Fibroblast of skin of abdomen (primary cell): ENCODE measurements at places on chromosomes 7 and 10.
A peak's percentile ranks its signal among the peaks of the same experiment; 100 is the strongest.

- no peak for DNase-seq
Measured at GRCh38 chr7:122070834-122071233, 73.2 kb downstream of the AASS start.

DNA sequence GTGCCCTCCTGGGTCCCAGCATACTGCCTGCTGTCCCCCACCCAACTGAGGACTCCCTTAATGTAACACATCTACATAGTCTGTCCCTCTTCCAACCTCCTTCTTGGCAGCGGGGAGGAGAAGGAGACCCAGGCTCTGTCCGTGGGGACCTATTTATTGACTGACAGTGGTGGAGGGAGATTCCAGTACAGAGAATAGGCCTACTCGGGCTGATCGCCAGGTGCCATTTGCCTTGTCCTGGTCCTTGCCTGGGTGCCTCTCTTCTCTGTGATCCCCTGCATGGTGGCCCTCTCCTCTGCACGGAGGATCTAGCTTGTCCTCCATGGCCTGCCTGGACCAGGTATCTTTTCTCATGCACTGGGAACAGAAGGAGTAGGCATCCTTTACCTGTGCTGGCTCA, 17.0 kb downstream of the GHRHR start:
- no peak for DNase-seq

DNA sequence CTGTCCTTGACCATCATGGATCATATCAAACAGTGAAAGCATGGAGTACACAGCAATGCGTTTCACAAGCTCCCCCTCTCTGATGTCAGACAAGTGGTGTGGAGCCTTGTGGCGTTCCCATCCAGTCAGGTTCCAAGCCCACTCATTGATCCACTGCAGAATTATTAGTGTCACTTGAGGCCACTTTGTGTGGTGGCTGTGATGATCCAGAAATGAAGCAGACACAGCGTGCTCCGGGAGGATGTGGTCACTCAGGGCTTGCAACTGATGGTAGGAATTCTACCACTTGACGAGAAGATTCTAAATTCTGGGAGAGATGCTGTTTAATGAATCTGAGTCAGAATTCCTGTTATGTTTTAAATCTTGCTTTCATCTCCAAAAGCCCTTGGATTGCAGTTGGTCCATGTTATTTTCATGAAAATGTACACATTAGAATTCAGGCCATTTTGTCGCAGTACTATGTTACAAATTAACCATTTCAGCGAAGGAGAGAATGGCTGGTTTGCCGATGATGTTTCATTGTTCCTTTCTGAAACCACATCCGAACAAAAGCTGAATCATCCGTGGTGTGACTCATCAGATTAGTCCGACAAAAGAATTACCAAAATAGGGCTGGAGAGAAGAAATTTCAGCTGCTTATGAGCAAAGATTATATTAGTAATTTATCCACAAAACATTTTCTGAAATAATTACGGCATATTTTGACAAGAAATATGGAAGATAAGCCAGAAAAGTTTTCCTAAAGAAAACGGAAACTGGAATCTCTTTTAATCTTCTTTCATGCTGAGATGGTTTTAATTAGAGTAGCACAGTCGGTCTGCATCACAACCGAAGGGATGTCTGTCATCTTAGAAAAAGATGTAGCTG, 48.1 kb downstream of the INSYN2A start:
- peak; percentile 93 for DNase-seq

GRCh38 chr7:78571292-78571691, 772.7 kb downstream of the PHTF2 start:
- DNase-seq = no peak

DNA sequence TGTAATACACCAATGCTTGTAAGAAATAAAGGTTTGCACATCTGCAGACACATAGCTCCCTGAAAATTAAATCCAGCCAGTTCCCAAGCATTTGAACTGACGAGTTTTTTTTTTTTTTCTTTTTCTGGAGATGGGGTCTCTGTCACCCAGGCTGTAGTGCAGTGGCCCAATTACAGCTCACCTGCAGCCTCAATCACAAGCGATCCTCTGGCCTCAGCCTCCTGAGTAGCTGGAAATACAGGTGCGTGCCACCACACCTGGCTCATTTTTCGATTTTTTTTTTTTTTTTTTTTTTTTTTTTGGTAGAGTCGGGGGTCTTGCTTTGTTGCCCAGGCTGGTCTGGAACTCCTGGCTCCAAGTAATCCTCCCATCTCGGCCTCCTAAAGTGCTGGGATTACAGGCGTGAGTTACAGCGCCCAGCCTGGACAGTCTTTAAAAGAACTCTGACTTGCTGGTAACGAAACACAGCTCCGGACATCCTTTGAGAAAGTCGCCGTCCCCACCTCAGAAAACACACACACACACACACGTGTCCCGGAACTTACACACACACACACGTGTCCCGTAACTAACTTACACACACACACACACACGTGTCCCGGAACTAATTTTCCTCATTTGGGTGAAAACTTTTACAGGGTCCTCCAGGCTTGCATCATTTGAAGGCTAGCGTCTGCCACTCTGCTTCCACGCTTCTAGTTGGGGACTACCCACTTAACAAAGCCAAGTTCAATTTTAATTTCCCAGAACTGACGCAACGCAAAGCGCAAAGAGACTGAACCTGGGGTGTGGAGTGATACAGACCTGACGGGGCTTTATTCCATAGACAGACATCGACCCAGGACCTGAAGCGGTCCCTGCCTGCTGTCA, 18.6 kb downstream of the OCM2 start:
- peak; percentile 20 for DNase-seq

- DNase-seq = peak; percentile 13
Measured at GRCh38 chr7:112147793-112148361, 58.3 kb downstream of the DOCK4 start.

- no peak for DNase-seq
Measured at GRCh38 chr7:2282185-2282751, 32.0 kb downstream of the SNX8 start.

- no peak for DNase-seq
Measured at GRCh38 chr7:45151967-45152366, 5.6 kb upstream of the RAMP3 start.
